Activated CD4-positive, CD25-positive, alpha-beta regulatory T cell (primary cell): ENCODE measurements at places on chromosomes 5 and 9.

- no peak for DNase-seq
These were observed 110.0 kb downstream of the LURAP1L start for GRCh38 chr9:12884736-12885395.

DNA sequence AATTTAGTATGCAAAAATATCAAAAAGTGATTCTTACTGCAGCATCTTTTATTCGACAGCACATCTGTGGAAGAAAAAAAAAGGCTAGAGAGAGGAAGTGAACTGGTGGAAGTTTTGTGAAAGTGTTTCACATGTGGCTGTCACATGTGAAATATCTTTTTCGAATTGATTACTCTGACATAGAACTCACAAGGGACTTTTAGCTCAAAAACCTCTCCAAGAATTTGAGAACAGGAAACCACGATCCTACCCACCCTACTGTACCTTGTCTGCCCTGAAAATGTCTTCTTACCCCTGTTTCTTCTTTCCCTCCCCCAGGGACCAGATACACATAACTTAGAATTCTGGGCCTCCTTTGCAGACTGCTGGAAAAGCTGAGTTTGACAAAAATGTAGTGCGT lies 106.5 kb upstream of the PRRC1 start:
- no peak for DNase-seq

GRCh38 chr5:111649516-111649915 lies 107.5 kb downstream of the NREP start:
- no peak for DNase-seq

GRCh38 chr5:72280581-72281069 lies 39.4 kb downstream of the MRPS27 start:
- DNase-seq = no peak

DNA sequence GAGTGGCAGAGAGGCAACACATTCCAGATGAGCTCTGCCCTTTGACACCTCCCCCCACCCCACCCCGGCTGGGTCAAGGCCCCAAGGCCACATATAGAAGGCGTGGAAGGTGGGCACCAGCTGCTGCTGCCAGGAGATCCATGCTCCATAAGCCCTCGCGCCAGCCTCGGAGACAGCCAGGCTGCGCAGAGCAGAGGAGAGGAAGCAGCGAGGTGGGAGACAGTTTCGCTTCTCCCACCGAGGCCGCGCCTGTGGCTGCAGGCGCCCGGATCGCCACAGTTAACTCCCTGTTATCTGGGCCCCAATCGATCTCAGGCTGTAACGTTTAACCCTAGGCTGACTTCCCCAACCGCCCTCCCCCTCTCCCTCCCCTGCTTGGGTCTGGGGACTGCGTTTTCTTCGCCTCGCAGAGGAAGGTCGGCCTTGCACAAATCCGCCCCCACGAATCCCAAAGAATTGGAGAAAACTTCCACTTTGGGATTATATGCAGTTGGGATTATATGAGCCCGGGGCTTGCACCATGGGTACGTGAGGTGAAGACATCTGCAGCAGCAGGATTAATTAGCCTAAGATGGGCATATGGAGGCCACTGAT lies 1.1 kb upstream of the CXXC5 start:
- no peak for DNase-seq

- DNase-seq = no peak
These were observed 698 bp upstream of the CACNA1B start for GRCh38 chr9:137876781-137877386.

GRCh38 chr9:136206602-136207275 lies 1.8 kb upstream of the LHX3 start:
- DNase-seq = no peak

- DNase-seq = no peak
These were observed 67.8 kb upstream of the GARNL3 start for GRCh38 chr9:127196826-127197145.

DNA sequence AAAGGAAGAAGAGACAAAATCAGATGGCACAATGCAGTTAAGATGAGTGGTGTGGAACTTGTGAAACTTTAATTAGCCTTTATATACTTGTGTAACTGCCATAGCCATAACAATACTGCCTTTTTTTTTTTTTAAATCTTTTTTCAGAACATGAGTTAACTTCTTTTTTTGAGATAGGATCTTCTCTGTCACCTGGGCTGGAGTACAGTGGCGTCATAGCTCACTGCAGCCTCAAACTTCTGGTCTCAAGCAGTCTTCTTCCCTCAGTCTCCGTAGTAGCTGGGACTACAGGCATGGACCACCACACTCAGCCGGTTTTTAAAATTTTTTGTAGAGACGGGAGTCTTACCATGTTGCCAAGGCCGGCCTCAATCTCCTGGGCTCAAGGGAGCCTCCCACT lies 37.2 kb downstream of the GPBP1 start:
- DNase-seq = no peak

- no peak for DNase-seq
These were observed 38.6 kb upstream of the PIK3R1 start for GRCh38 chr5:68176802-68177479.

- no peak for DNase-seq
These were observed 250.7 kb downstream of the GABRB2 start for GRCh38 chr5:161295721-161296250.

GRCh38 chr5:4817767-4818166 lies 322.4 kb upstream of the ADAMTS16 start:
- DNase-seq = no peak

- DNase-seq = no peak
These were observed 251.6 kb downstream of the ADGRV1 start for GRCh38 chr5:90810211-90810610.

GRCh38 chr5:903756-904096 lies 11.0 kb downstream of the TRIP13 start:
- no peak for DNase-seq

- DNase-seq = no peak
These were observed 203.4 kb downstream of the MCTP1 start for GRCh38 chr5:95081500-95081960.

- no peak for DNase-seq
These were observed 35.7 kb upstream of the OR13D1 start for GRCh38 chr9:104658496-104659195.

GRCh38 chr5:33180900-33181299 lies 259.9 kb upstream of the TARS1 start:
- no peak for DNase-seq

- no peak for DNase-seq
These were observed 35.0 kb upstream of the ARAP3 start for GRCh38 chr5:141717043-141717442.
